ENCODE measurements at places on chromosomes 13 and 19.

DNA sequence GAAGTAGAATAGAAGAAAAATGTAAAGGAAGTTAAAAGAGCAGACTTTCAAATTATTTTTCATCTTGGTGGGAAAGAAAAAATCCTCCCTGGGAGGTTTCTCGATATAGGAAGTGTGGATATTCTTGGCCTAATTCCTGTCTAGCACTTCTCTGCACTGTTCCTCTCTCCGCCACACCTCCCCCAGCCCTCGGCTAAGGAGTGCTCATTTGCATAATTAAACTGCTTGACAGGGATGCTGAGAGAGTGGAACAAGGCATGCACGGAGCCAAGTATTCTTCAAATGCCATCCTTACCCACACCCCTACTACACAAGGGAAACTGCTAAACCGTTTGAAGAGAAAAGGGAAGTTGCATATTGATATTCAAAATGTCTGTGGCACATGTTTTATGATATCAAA, 511.0 kb upstream of the HTR2A start:
- no peak for DNase-seq

GRCh38 chr13:27860743-27861142, 59.1 kb upstream of the PDX1 start:
- DNase-seq: no peak

DNA sequence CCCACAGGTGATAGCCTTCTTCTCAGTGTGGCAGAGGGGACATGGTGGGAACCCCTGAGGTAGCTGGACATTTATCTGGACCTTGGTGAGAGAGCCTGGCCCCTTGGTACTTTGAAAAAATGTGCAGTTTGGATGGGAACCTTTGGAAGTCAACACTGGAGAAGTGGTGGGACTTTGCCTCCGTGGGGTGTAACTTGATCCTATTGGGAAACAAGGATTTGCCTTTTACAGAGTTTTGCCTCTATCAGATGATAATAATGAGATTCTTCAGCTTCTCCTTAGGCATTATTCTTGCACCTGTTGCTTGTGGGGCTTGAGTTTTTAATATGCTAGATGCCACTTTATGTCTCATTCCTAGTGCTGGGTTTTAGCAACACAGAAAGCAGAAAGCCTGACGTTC, 99.0 kb downstream of the ERCC5 start:
- DNase-seq: no peak

- no peak for DNase-seq
These were observed 34.0 kb downstream of the RFX2 start for GRCh38 chr19:6076291-6076665.

DNA sequence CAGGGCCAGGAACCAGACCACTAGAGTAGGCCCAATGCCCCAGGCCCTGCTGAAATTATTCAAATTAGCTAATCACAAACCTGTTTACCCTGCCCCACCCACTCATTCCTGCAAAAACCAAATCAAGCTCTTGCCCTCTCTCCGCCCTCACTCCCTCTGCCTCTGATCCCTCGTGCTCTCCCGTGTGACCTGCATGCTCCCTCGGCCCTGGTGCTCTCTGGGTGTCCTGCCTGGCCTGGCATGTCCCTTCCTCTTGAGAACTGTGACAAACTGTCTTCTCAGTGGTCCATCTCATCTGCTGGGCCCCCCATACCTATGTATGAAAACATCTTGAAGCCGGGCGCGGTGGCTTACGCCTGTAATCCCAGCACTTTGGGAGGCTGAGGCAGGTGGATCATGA, 12.2 kb upstream of the TTYH1 start:
- DNase-seq: no peak

Measured in NCI-H187 (cell line).